ENCODE measurements at places on chromosomes 2 and 18.

GRCh38 chr2:191018643-191019119, 4.7 kb upstream of the STAT1 start:
- no peak for DNase-seq

- DNase-seq = no peak
Measured at GRCh38 chr18:68660354-68661183, 54.3 kb downstream of the TMX3 start.

GRCh38 chr2:151381266-151381665, 23.9 kb downstream of the TNFAIP6 start:
- no peak for DNase-seq

DNA sequence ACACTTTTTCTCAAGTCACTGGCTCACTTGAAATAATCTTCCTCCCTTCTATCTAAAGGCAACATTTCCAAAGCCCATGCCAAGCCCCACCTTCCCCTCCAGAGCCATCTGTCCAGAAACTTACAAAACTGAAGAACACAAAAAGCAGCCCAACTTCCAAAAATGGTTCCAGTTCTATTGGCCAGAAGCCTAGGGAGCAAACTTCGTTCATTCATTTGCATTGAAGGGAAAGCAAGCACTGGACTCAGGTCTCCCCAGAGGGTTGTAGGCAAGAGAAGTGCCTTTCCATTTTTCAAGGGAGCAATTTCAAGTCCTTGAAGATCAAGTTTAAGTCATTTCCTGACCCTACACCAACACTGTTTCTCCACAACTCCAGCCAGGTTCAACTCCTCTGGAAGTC, 585.0 kb downstream of the BCL11A start:
- DNase-seq = peak; percentile 51

DNA sequence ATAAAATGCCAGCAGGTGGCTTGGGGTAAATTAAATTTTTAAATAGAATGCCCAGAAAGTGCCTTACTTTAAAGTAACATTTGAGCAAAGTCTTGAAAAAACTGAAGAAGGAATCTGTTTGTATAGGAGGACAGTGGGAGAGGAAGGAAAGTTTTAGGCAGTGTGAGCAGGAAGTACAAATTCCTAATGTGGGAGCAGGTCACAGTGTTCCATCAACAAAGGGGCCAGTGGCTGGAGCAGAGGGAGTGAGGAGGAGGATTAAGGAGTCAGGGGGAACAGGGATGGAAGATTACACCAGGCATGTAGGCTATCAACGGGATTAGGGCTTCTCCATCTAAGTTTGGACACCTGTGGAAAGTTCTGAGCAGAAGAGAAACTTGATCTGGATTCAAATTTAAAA, 439.2 kb upstream of the REG3G start:
- no peak for DNase-seq

DNA sequence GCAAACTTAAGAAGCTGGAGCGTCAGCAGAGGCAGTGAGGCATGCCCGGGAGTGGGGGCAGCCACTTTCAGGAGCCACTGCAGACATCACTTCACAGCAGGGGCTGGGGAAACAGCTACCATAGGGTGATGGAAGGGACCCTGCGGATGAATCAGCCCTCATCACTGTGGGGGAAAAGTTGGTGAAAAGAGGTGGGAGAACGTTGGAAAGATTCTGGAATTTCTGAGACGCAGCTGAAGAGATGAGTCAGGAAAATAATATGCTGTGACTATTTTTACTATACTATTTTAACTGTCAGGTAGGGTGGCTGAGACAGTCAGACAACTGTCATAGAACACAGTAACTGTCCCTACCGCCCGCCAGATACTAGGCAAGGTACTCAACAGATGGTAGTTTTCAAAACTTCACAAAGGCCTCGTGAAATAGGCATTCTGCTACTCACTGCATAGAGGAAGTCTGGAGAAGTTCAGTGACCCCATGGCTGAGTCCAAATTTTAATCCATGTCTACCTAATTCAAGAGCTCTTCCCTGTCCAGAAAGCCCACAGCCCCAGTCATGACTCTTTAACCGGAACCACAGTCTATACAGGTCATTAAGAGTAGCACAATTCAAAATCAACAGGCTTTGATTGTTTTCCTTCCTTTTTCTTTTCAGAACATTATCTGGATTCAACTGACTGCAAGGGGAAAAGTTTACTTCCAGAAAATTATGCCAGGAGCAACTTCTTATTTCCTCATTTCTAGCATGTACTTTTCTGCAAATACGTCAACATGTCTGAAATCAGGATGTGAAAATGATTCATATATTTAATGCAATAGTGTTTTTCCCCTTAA, 39.3 kb upstream of the EPB41L3 start:
- DNase-seq = no peak

DNA sequence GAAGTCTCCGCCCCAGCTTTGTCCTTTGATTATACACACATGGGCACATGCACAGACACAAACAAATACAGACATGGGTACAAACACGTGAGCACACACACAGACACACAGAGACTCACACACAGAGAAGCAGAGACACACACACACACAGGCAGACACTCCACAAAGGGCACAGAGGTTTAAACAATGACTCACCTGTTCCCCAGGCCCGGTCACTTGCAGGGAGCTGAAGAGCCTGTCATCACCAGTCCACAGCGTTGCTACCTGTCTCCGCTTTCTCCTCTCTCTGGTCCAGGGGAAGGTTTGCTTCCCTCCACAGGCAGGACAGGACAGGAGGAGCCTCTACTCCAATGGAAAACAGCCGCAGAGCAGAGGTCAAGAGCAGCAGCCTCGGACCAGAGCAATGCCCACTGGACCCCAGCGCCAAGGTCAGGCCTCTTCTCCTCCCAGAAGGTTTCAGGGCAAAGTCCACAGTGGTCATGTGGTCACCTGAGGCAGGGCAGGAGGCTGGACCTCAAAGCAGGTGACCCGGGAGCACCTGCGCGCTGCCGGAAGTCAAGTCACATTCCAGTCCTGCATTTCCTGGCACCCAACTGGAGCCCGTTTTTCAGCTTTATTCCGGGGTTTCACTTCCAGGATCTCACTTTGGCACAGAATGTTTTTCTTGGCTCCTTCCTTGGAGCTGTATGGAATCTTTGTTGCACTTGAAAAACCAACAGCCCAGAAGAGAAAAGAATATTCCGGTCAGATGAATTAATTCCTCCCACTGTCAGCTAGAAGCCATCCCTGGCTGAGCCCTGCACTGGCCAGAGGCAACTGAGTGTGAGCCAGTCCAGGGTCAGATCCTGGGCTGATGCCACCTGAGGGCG, at the start of gene RAB17:
TSS of gene RAB17 (minus strand) at position 463 of the 869 bp plus-strand sequence. CDS start 4,580 bp downstream, outside the sequence.
- DNase-seq = no peak

DNA sequence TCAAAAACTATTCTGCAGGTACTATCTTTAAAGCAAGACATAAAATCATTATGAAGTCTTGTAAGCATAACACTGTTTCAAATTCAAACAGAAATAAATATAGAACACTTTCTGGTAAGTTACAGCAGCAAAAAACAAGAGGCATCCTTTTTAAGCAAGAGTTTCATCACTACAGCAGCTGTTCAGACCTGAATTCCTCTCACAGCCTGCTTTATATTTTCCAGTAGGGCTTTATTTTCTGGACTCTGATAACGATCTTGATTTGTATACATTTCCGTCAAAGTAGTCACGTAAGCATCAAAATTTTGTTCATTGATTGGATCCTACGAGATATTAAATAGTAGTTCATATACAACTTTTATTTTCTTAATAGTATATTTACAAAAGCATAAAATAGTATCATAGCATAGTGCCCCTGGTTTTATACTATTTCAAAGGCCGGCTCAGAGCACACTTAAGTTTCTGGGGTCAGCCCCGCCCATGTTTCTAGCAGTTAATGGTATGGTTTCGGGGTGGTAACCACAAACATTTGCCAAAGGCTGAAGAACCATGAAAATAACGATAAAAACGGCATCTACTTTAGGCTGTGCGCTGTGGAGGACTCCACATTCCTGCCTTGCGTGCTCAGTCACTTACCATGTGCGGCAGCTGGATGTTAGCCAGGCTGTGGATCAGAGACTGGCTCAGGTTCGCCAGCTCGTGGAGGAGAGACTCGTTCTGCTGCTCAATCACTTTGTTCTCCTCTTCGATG, 47.5 kb upstream of the PXDN start:
- DNase-seq = peak; percentile 68

DNA sequence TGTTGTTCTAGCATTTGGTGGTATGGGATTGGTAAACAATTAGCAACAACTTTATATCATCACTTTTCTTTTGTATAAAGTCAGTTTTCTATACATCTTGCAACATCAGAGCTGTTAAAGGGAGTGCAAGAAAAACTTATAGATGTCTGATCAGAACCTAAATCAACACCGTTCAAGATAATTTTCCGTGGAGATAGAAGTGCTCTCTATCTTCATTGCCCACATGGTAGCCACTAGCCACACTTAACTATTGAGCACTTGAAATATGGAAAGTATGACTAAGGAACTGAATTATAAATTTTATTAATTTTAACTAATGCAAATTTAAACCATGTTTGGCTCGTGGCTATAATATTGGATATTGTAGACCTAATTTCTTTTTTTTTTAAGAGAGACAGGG, 5.2 kb downstream of the TTC27 start:
- DNase-seq = no peak

GRCh38 chr18:71405169-71405809, 1116.4 kb downstream of the SOCS6 start:
- no peak for DNase-seq

DNA sequence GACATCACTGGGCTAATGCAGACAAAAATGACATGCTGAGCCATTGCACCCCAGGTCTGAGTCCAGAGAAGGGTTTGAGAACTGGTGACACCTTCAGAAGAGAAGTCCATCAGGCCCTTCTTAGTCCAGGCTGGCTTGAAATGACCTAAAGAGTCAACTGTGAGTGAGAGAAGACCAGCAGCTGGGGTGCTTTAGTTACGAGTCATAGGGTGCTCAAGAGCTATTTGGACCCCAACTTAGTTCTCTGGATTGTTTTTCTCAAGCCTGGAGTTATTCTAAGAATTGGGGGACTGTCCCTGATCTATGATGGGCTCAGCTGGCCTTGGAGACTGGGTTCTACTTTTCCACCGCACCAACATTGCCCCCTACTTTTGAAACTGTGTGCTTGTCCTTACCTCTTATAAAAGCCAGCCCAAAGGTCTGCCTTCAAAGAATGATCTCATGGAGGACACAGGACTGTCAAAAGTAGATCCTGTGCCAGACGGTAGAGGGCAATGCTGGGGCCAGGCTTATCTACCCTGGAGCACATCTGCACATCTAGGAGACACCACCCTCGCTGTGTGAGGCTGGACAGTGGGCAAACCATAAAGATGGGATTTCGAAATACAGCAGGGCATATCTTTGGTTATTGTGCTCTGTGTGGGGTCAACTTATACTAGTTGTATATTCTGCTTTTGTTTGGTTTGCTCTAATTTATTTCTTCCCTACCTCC, 333.0 kb upstream of the SLC14A2 start:
- DNase-seq = no peak

DNA sequence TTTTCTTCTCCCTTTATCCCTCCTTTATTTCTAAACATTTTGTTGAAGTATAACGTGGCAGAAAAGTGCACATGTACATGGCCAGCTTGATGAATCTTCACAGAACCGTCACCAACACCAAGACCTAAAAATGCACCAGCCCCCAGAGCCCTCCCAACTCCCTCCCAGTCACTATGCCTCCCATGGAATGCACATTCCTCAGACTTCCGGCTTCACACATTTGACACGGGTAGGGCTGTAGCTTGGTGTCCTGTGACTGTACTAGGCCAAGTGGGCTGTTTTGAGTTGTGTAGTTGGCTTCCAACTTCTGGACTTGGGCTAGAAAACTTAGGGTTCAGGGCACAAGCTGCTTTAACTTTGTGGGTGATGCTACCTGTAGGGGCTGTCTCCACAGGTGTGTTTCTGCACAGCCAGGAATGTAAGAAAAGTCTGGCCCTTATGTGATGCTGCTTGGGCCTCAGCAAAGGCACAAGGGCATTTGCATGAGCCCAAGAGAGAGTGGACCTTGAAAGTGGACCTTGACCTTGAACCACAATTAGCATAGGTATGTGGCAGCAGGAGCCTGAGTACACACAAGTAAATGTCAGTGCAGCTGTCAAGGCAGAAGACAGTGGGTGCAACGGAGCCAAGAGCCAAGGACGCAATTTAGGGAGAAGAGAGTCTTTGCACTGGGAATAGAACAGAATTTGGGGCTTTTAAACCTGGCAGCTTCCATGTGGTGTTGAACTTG, 78.4 kb downstream of the SEPTIN10 start:
- no peak for DNase-seq

- DNase-seq = peak; percentile 49
Measured at GRCh38 chr2:144461308-144461766, 58.6 kb downstream of the ZEB2 start.

GRCh38 chr18:8734496-8734895, 29.1 kb downstream of the MTCL1 start:
- no peak for DNase-seq

DNA sequence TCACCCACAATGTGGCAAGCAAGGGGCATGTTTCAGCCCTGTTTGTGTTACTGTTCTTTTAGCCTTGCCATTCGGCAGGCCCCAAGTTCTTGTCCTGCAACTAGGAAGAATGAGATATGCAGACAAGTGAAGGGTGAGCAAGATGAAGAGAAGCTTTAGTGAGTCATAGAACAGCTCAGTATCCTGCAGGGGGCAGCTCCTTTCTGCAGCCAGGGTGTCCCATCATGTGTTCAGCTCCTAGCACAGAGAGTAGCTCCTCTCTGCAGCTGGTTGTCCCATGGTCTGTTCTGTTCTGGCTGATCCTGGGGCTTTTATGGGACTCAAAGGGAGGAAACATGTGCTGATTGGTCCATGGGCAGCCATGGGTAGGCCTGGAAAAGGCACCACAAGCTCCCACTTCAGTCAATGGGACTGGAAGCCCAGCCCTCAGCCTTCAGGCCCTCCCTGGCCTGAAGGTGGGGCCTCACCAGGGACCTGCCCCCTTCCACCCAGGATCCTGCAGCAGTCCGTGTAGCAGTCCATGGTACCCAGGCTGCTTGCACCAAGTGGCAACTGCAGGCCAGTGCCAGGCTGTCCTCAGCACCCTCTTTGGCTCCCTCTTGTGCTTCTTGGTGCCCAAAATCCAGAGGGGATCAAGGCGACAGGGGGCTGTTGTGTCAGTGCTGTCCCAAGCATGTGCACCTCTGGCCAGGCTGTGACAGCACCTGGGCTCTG, 326.4 kb downstream of the NR4A2 start:
- DNase-seq = no peak

GRCh38 chr2:135052997-135053474, 944 bp downstream of the RAB3GAP1 start:
- DNase-seq = peak; percentile 18

DNA sequence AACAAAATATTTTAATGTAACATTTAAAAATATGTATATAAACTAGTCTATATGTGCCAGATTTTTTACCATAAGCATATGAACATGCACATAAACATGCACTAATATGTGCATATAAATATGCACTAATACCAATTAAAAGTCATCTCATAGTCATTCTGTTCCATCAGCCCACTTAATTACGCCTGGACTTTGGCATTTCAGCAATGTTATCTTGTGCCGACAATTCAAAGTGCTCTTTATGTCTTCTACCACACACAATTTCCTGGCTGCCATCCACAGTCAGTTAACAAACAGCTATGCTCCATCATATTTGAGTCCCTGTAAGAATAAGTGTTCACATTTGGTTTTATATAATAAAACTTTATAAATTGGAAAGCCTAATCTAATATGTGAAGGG, 92.6 kb upstream of the TSPYL6 start:
- no peak for DNase-seq

- DNase-seq = peak; percentile 18
Measured at GRCh38 chr2:236955521-236956030, 130.1 kb upstream of the COPS8 start.
